WTC11 (cell line): ENCODE measurements at places on chromosomes 1 and 21.

DNA sequence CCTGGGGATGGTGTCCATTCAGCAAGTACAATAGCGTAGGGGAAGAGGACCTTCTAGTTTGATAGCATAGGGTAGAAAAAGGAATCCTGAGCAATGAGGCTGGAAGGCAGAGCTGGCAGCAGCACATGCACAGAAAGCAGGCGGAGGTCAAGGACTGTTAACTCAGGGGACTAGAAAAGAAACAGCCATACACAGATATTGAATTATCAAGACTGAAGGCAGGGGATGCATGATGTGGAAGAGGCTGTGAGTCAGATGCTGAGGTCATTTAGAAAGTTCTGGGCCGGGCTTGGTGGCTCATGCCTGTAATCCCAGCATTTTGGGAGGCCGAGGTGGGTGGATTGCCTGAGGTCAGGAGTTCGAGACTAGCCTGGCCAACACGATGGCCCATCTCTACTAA lies 65.6 kb downstream of the OPTC start:
- DNase-seq, result no peak

DNA sequence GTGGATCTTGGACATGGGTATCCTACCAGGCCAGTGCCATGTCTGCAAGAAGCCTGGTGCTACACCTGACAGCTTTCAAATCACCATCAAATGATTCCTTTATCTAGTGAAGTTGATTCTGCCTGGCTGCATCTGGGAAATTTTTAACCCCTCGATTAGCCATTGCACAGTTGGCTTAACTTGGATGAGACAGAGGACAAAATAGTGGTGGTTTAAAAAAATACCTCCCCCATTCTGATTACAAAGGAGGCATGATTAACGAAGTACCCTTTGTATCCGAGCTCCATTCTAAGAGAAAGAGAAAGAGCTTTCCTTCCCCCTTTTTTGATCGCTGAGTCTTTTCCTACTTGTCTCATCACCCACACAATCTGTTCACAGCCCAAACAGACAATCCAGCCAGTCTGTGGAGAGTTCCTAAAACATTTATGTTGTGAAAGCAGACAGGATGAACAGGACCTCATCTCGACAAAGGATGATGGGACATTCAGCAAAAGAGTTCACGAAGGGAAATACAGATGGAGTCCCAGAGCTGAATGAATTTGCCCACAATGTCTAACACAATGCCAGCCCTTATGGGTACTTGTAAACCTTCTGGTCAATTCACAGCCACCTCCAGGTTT lies 20.5 kb downstream of the WLS start:
- no peak for DNase-seq

DNA sequence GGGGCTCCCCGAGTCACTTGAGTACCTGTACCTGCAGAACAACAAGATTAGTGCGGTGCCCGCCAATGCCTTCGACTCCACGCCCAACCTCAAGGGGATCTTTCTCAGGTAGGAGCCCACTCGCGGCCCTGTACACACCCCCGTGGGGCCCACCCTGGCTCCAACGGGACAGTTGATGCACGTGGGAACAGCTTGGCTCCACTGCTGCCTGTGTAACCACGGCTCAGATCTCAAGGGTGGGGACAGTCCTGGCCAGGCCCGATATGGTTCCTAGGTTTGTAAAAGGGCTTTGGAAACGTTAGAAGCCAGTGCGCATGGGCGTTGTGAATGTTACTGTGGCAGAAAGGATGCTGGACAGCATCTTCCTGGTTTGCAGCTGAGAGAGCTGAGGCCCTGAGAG lies 18.8 kb downstream of the PODN start:
- DNase-seq, result no peak

DNA sequence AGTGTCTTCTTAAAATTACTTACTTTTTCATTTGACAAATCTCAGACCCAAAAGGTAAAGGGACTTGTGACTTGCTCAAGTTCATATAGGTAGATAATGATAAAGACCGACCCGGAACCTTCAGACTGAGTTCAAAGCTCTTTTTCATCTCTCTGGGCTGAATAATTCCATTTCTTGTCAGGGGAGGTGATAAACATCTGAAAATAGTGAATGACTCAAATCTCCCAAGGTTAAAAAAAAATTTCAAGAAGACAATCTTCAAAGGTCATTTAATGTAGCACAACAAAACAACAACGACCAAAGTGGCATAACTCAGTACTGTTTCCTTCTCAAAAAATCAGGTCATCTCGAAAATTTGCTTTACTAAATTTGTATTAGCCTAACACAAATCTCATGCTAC lies 20.6 kb downstream of the LUZP1 start:
- no peak for DNase-seq

DNA sequence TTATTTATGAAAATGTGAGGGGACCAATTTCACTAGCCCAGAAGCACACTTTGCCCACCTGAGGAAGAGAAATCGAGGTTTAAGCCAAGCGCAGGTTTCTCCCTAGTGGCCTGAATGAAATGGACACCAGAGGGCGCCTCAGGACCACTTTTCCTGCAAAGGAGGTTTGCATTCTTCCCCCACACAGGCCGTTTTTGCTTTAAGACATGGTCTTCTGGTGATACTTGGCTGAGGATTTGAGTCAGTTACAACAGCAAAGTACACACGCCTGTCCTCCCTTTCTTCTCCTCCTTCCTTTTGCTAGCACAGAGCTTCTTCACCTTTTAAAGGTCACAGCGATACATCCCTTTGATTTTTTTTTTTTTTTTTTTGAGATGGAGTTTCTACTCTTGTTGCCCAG lies 5.4 kb downstream of the PLA2G2E start:
- peak; percentile 88 for DNase-seq

- DNase-seq, result no peak
These were observed 95.7 kb upstream of the NR5A2 start for GRCh38 chr1:199931666-199932377.

DNA sequence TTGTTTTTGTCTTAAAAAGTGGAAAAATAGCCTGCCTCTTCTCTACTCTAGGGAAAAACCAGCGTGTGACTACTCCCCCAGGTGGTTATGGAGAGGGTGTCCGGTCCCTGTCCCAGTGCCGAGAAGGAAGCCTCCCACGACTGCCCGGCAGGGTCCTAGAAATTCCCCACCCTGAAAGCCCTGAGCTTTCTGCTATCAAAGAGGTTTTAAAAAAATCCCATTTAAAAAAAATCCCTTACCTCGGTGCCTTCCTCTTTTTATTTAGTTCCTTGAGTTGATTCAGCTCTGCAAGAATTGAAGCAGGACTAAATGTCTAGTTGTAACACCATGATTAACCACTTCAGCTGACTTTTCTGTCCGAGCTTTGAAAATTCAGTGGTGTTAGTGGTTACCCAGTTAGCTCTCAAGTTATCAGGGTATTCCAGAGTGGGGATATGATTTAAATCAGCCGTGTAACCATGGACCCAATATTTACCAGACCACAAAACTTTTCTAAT lies 35.0 kb upstream of the TDRD10 start:
- no peak for DNase-seq

DNA sequence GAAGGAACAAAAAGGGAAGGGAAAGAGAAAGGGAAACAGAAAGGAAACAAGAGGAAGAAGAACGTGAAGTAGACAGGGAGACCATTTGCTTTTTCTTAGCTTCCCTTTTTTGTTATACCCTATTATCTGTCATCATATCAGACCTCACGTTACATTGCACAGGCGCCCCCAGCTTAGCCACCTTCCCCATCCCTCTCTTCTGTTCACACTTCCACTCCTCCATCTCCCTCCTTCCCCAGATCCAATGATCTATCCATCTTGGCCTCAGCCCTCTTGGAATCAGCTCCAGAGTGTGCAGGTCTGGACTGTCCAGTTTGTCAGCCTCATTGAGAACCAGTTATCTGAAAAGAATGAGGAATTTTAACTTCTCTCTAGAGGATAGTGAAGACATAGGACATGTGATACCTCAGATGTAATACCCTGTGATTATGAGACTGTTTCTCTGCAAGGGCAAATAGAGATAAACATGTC lies 101.1 kb upstream of the ERRFI1 start:
- no peak for DNase-seq

DNA sequence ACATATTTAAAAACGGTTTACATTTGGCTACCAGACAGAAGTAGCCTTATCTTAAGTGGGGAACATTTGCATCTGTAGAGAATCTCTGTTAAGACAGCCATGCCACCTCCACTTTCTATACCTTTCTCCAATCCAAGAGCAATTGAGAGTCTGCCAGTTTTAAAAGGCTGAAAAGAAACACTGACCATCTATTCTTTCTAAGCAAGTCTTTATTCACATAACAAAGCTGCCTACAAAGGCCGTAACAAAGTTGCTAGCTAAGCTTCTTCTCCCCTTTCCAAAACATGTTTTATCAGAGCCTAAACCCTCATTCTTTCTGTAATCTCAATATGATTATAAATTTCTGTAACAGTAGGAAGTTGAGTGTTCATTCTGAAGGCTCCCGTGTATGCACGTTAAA lies 1078.3 kb downstream of the NCAM2 start:
- no peak for DNase-seq

GRCh38 chr1:192592517-192592916 lies 16.9 kb downstream of the RGS1 start:
- DNase-seq, result no peak

GRCh38 chr1:234781241-234782065 lies 171.5 kb upstream of the IRF2BP2 start:
- DNase-seq, result no peak

GRCh38 chr1:201125800-201126199 lies 1.2 kb downstream of the ASCL5 start:
- no peak for DNase-seq

DNA sequence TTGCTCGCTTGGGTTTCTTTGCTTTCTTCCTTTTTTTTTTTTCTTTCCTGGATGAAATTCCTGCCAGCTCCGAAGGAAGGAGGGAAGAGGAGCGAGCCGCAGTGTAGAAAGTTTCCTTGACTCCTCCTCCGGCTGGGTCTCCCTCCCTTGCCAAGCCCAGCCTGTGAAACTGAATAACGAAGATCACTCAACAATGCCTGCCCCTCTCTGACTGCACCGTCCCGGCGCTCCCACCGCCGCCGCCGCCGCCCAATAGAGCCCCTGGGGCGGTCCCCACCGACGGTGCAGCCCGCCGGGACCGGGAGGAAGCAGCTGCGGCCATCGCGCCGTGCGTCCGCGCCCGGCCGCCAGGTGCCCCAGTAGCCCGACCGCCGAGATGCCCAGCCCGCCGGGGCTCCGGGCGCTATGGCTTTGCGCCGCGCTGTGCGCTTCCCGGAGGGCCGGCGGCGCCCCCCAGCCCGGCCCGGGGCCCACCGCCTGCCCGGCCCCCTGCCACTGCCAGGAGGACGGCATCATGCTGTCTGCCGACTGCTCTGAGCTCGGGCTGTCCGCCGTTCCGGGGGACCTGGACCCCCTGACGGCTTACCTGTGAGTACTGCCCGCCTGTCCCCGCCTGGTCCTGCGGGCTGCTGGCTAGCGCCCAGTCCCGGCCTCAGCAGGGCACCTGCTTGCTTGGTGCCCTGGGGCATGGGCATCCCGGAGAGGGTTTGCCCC lies at the start of gene LGR6:
Gene LGR6 (plus strand): TSS at position 186 of the 714 bp plus-strand sequence. CDS start 191 bp downstream, at position 377.
- DNase-seq, result peak; percentile 47

DNA sequence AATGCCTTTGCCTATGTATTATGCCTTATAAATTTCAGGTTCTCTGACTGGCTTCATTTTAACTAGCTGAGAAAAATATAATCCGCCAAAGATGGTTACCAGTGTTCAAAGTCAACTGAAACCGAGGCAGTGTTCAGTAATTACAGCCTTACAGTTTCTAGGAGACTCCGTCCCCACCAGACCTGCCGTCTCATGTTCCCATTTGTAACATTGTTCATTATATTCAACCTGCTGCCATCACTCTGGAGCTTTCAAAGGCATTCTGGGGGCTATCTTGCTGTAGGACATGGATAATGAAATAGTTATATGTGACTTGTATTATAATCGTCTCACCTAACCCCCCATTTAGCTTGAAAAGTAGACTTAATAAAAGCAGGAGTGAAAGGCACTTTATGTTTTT lies 302.5 kb downstream of the RWDD3 start:
- no peak for DNase-seq

DNA sequence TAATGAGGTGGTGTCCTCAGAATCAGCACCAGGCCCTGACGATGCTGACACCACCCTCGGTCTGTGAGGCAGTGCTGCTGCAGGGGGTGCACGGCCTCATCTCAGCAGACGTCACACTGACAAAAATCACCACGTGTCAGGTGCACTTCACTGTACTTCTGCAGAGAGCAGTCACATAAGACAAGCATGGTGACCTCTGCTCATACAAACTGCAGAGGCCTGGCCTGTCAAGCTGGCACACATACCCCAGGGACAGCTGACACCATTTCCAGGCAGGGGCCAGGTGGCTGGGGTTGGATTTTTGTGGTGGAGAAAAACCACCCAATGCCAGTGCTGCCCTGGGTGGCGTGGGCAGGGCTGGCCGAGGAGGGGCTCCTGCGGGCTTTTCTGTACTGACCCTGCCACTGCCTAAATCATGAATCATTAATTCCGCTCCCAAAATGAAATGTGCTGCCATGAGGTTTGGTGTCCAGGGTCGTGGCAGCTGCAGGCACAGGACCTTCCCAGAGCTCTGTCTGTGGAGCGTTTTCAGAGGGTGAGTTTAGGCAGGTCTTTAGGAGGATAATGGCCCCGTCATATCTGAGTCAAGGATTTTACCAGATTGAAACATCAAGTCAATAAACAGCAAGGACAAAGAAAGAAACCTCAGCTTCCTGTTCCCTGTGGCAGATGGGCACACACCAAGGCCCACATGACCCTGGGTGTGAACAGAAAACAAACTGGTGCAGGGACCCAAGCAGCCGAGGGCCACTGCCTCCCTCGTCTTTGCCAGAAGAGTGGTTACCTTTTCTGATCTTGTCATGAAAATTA lies 33.4 kb upstream of the GPR153 start:
- no peak for DNase-seq

DNA sequence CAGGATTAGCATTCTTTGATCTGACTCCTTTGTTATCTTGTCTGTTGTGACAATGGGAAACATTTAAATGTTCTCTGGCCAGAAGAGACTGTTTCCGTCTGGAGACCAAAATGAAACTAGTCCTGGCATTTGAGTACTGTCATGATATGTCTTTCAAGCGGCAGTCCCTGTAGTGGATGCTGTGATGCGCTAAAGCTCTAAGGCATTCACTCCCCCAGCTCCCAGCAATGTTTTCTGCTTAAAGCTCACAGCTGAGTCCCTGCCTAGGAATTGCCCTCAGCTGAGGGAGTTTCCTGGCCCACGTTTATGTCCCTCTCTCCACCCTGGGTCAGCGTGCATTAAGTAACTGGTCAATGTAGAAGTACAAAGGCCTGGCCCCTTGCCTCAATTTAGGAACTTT lies 109.4 kb downstream of the UCHL5 start:
- no peak for DNase-seq

- no peak for DNase-seq
These were observed 58.2 kb downstream of the DUSP10 start for GRCh38 chr1:221683681-221684080.

GRCh38 chr1:100152271-100152670 lies 19.3 kb downstream of the TRMT13 start:
- no peak for DNase-seq

DNA sequence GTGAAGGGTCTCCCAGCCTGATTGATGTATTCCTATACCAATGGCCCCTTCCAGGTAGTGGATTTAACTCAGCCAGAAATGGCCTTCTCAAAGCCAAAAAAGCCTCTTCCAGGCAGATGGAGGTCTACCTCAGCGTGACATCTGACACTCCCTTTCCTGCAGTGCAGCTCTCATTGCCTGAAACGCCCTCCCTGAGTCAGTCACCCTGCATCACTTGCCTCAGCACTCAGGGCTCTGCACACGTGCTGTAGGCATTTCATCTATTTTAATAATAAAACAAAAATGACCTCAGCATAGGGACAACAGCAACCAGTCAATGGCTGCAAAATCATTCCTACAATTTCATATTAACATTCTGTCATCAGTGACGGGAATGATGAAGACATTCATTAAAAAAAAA lies 64.4 kb upstream of the GJA5 start:
- no peak for DNase-seq
